Activated T-helper 2 cell treated with anti-CD3 and anti-CD28 coated beads, Interferon-gamma antibody, Interleukin-2, Interleukin-4, amounts not matched to agents 10 μg/mL and 5 μg/mL and 100 μg/mL, durations not matched to agents 14 hours and 24 hours and 36 hours (primary cell): ENCODE measurements at places on chromosomes 12 and 14. TPM values are rescaled to one million over a fixed set of nuclear protein-coding genes. Genes with fewer than 3 reads are reported as not detected.

EFS gene
- total RNA-seq: not detected in 2 replicates

WNT5B gene
- 0.76 and 0.82 TPM in 2 replicates for total RNA-seq

NKX2-1 gene
- not detected in 2 replicates for total RNA-seq

CDK4 gene
- 180 and 201 TPM in 2 replicates for total RNA-seq

CEP83 gene
- 32.4 and 35.9 TPM in 2 replicates for total RNA-seq

RALGAPA1 gene
- 30.9 and 34.7 TPM in 2 replicates for total RNA-seq

SLC39A2 gene
- total RNA-seq: 0.18 and 0.30 TPM in 2 replicates

GRCh38 chr14:60051721-60052221 is 40.0 kb upstream of the PCNX4 start:
- H3K27ac ChIP-seq: no peak overlapping the region
- H3K4me1 ChIP-seq: peaks cover 6% of the 10 kb centered on the region
- no peak overlapping the region for H3K4me3 ChIP-seq
- no peak for DNase-seq
- no peaks in the 10 kb centered on the region for H3K36me3 ChIP-seq

- no peak for DNase-seq
- H3K36me3 ChIP-seq: no peaks in the 10 kb centered on the region
- no peaks in the 10 kb centered on the region for H3K4me1 ChIP-seq
- no peak overlapping the region for H3K27ac ChIP-seq
Observed at GRCh38 chr12:66405395-66405794, 103.1 kb downstream of the HELB start.

DNA sequence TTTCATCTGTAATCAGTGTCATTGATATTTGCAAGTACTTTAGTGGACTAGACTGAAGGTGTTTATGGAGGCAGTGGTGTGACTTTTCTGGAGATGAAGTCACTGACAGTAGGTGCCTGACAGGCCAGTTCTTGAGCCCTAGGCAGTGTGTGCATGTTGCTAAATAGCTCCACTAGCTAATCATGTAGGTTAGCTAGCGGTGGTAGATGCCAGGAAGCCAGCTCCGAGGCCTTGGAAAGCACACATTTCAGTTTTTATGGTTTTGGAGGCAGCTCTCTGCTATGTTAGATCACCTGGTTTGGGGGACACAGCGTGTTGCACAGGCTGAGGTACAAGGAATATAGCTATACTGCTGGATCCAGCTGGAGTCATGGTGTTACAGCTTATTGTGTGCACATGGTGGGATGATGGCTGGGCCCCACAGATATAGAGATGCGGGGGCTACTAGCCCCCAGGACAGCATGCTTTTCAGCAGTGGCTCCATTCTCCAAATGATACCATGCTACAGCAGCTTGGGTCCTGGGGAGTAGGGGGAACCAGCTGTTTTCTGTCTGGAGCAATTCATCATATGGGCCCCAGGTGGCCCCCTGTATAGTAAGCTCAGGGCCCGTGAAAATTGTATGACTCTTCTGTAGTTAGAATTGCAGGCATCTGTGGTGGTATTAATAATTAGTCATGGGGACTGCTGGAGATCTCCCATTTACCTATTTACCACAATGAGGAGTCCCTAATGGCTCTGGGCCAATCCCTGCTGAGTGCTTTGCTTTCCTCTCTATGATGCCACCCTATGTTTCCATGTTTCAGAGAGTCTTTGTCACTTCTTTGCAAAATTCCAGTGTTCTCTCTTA is 367.2 kb upstream of the LMO3 start:
- no peak for DNase-seq
- H3K4me1 ChIP-seq: no peaks in the 10 kb centered on the region
- H3K27me3 ChIP-seq: no peaks in the 10 kb centered on the region
- H3K4me3 ChIP-seq: no peak overlapping the region
- no peaks in the 10 kb centered on the region for H3K36me3 ChIP-seq

DNA sequence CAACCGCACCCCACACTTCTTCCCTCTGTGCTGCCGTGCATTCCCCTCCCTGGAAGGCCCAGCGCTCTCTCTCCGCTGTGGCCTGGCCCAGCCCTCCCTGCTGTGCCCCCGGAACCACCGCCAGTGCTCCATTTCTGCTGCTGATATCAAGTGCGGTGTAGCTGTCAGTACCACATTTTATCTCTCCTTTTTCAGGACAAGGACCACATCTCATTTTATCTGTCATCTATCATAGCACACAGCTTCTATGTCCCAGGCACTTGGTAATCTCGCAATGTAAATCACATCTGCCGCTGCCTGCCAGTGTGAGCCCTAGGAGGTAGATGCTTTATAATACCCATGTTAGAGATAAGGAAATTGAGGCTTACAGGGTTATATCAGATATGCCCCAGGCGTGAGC is 18.3 kb downstream of the IL31 start:
- no peak overlapping the region for H3K4me3 ChIP-seq
- H3K27me3 ChIP-seq: peaks cover 8% of the 10 kb centered on the region
- no peak for DNase-seq
- no peaks in the 10 kb centered on the region for H3K4me1 ChIP-seq

- H3K4me3 ChIP-seq: no peak overlapping the region
- no peak overlapping the region for H3K27ac ChIP-seq
- peaks cover 54% of the 10 kb centered on the region for H3K36me3 ChIP-seq
- H3K27me3 ChIP-seq: no peaks in the 10 kb centered on the region
- no peak for DNase-seq
Observed at GRCh38 chr12:53071591-53072551, 7.3 kb downstream of the SPRYD3 start.

GRCh38 chr12:57158665-57159064 is 11.2 kb upstream of the LRP1-AS start:
- H3K36me3 ChIP-seq: no peaks in the 10 kb centered on the region
- no peak overlapping the region for H3K4me3 ChIP-seq
- peaks cover 4% of the 10 kb centered on the region for H3K4me1 ChIP-seq
- H3K27me3 ChIP-seq: no peaks in the 10 kb centered on the region
- no peak for DNase-seq

- H3K4me3 ChIP-seq: no peak overlapping the region
- no peak for DNase-seq
- H3K36me3 ChIP-seq: no peaks in the 10 kb centered on the region
- H3K27ac ChIP-seq: no peak overlapping the region
- H3K4me1 ChIP-seq: peaks cover 18% of the 10 kb centered on the region
Observed at GRCh38 chr12:12327802-12328201, 22.2 kb downstream of the MANSC1 start.

- no peaks in the 10 kb centered on the region for H3K27me3 ChIP-seq
- H3K4me3 ChIP-seq: no peak overlapping the region
Observed at GRCh38 chr14:23123419-23123818, 4.4 kb upstream of the CEBPE start.

DNA sequence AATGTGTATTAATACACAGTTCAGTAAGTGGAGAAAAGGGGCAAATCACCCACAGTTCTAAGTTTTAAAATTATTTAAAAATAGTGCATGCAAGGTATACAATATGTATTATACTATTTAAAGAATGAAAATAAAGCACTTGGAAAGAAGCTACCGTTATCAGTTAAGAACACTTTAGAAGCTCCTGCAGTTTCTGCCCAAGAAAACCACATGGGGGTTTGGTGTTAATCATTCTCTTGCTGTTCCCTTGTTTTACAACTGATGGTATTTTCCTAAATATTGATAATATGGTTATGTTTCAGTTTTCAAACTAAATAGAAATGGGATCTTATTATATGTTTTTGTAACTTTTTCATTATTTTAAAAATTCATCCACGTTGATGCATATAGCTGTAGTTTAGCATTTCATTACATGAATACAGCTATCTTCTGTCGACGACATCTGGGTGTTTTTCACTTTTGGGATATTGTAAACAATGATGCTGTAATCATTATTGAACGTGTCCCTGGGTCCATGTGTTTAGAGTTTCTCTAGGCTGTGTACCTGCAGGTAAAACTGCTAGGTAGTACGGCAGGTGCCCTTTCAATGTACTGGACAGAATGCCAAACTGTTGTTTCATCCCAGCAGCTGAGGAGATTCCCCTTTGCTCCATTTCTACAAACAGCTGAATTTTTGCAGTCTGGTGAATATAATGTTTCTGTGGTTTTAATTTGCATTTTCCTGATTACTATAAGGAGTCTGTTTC is 64.1 kb downstream of the APPL2 start:
- no peaks in the 10 kb centered on the region for H3K27me3 ChIP-seq
- H3K27ac ChIP-seq: no peak overlapping the region
- DNase-seq: no peak
- H3K4me1 ChIP-seq: peaks cover 25% of the 10 kb centered on the region

DNA sequence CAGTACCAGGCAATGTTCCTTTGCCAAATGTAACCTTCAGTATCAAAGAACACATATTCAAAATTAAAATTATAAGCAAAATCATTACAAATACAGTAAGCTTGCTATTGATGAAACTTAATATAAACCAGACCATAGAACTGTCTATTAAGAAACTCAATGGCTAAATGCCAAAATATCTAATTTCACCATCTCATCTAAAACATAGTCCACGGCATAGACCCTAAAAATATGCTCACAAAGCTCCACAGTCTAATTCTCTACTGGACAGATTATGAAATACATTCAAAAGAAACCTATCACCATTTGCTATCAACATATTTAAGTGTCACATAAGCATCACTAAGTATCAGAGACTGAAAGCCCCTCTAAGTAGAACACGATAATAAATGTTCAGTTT is 25.2 kb downstream of the DUSP16 start:
- DNase-seq: no peak
- H3K27me3 ChIP-seq: no peaks in the 10 kb centered on the region
- H3K27ac ChIP-seq: no peak overlapping the region
- peaks cover 44% of the 10 kb centered on the region for H3K36me3 ChIP-seq

DNA sequence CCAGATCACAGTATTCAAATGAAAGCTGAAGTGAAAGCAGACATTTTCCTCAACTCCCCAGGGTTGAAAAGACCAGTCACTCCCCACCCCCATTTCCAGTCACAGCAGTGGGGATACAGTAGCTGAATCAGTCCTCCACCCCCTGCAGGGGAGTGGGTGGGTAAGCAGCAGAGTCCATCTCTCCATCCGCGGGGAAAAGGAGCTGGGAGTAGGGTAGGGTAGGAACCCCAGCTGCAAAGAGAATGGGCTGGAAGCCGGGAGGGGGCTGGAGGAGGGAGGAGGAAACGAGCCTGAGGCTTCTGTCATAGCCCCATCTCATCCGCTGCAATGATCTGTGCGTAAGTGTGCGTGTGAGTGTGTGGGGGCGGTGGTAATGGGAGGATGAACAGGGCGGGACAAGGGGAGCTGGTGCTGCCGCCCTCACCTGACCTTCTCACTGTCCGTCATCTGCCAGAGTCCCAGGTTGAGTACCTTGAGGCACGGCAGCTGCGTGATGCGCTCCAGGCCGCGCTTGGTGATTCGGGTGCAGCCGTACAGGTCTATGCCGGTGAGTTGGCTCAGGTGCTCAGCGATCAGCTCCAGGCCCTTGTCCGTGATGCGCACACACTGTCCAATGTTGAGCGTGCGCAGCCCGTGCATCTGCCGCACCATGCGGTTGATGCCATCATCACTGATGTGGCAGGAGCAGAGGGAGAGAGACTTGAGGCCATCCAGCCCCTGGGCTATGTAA is 1.8 kb downstream of the FBXL14 start:
- DNase-seq: peak; percentile 62
- H3K4me1 ChIP-seq: peaks cover 61% of the 10 kb centered on the region

- no peak overlapping the region for H3K4me3 ChIP-seq
- peak overlapping the region; percentile 17 for H3K27ac ChIP-seq
- H3K4me1 ChIP-seq: peaks cover 24% of the 10 kb centered on the region
- no peak for DNase-seq
- peaks cover 2% of the 10 kb centered on the region for H3K27me3 ChIP-seq
Observed at GRCh38 chr14:24075485-24076301, 4.3 kb downstream of the CPNE6 start.

GRCh38 chr12:13839365-13840336 is 141.8 kb downstream of the GRIN2B start:
- H3K4me3 ChIP-seq: no peak overlapping the region
- no peaks in the 10 kb centered on the region for H3K4me1 ChIP-seq
- no peak overlapping the region for H3K27ac ChIP-seq
- no peaks in the 10 kb centered on the region for H3K36me3 ChIP-seq
- no peaks in the 10 kb centered on the region for H3K27me3 ChIP-seq
- no peak for DNase-seq

GRCh38 chr12:83185241-83185640 is 498.5 kb downstream of the TMTC2 start:
- no peak for DNase-seq
- no peaks in the 10 kb centered on the region for H3K4me1 ChIP-seq
- no peak overlapping the region for H3K27ac ChIP-seq

DNA sequence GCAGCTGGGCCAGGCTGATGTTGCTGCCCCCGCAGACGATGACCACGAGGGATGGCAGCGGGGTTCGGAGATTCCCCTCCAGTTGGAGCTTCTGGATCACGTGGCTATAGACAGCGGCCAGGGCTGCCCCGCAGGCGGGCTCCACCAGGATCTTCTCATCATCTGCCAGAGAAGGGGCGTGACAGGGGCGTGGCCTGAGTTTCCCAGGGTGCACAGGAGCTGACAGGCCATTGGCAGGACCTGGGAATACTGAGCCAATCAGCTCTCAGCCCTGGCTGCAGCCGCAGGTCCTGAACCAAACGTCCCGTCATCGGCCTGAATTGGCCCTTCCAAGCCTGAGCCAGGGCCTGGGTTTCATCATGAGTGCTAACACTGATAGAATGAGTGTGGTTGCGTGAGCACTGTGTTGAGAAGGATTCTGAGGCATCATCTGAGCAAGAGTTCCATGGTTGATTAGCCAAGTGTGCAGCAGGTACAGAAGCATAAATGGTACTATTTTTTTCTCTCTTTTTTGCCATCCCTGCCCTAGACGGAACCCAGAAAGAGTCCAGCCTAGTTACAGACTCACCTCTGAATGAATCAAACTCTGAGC is 10.6 kb downstream of the SDS start:
- DNase-seq: no peak
- H3K4me1 ChIP-seq: no peaks in the 10 kb centered on the region
- no peaks in the 10 kb centered on the region for H3K27me3 ChIP-seq
- peaks cover 3% of the 10 kb centered on the region for H3K36me3 ChIP-seq
- H3K27ac ChIP-seq: no peak overlapping the region

- peak overlapping the region; percentile 99 for H3K4me3 ChIP-seq
- DNase-seq: no peak
- peaks cover 26% of the 10 kb centered on the region for H3K36me3 ChIP-seq
- H3K27me3 ChIP-seq: no peaks in the 10 kb centered on the region
- H3K4me1 ChIP-seq: peaks cover 30% of the 10 kb centered on the region
- peak overlapping the region; percentile 98 for H3K27ac ChIP-seq
Observed at GRCh38 chr12:50024805-50025186, 498 bp downstream of the RACGAP1 start.

DNA sequence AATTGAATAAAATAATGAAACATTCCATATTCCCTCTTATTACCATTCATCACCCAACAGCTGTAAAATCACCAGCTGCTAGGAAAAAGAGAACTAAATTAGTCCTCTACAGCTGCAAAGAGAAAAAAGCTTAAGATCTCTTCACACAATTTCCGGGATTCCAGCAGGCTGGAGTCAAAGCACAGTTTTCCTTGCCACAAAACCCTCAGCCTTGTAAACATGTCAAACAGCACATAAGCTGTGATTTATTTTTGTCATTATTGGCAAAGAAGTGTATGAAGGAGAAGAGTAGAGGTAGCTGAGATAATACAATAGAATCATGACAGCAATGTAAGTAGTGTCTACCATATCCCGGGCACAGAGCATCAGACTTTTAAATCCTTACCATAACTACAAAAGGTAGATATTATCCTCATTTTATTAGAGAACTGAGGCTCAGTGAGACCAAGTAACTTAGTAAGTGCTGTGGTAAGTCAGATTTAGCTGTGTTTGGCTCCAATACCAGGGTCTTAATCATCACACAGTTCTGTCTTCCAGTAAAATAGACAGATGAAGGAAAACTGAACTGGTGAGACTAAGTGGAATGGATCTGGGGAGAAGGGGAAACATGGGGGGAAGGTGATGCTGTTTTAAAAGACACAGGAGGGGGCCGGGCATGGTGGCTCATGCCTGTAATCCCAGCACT is 57.3 kb downstream of the NTN4 start:
- no peak for DNase-seq
- H3K27me3 ChIP-seq: no peaks in the 10 kb centered on the region
- no peaks in the 10 kb centered on the region for H3K4me1 ChIP-seq
- no peak overlapping the region for H3K4me3 ChIP-seq
- H3K36me3 ChIP-seq: no peaks in the 10 kb centered on the region
